ENCODE measurements at places on chromosomes 11 and 22.
A peak's percentile ranks its signal among the peaks of the same experiment; 100 is the strongest.

DNA sequence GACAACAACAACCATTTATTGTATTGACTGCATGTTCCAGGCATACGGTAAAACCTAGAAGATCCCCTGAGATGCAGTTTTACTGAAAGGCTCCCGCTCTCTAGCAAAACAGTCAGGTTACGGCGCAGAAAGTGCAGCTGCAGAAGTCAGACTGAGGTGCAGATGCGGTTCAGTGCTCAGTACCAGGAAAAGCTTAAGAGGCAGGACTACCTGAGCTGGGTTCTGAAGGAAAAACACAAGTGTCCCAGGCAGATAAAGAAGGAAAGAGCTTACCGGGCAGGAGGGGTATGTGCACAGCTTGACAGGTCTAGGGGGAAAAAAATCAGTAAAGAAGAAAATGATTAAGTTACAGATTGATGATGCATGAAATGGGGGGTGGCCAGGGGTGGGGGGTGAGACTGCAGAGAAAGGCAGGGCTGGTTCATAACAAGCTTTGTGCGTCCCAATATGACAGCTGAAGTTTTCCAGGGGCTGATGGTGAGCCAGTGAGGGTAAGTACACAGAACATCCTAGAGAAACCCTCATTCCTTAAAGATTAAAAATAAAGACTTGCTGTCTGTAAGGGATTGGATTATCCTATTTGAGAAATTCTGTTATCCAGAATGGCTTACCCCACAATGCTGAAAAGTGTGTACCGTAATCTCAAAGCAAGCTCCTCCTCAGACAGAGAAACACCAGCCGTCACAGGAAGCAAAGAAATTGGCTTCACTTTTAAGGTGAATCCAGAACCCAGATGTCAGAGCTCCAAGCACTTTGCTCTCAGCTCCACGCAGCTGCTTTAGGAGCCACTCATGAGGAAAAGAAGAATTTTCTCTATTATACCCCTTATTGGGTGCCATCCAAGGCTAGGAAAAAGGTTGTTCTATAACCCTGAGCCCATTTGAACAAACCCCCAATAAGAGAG is 11.9 kb downstream of the LARGE1 start:
- DNase-seq = no peak

DNA sequence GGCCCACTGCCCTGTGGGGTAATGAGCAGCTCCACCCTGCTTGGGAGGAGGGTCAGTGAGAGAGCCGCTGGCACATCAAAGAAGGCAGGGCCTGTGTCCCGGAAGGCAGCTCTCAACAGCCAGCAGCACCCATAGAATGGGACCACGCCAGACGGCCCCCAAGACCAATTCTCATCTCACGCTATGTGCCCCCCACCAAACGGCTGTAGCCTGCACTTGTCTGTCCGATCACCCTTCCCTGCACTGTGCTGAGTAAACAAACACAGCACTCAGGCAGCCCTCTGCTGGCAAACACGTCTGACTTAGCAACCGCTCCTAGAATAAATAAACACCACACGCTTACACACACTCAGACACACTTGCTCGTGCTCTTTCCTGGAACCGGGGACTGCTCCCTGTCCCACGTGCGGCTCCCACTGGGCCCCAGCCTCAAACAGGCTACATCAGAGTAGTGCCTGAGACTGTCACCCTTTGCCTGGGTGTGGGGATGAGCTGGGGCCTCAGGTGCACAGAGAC is 53.2 kb upstream of the CDON start:
- peak; percentile 78 for DNase-seq

- DNase-seq = no peak
Observed at GRCh38 chr22:17741866-17742526, 32.3 kb downstream of the BID start.

DNA sequence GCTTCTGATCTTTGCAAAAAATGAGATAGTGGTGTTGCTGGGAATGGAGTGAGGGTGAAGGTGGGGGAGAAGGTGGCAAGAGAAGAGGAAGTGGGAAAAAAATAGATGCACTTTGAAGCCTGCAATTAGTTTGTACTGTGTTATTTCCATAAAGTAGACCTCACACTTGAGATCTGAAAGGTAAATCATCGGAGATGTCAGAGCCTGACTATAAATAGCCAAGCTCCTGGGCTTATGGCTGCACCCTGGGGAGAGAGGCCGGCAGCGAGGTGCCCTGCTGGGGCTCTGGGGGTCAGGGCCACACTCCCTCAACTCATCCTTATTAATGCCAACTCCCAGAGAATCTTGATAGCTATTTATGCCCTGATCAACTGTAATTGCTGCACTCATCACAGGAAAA is 134.4 kb downstream of the NXPE2 start:
- DNase-seq = no peak

DNA sequence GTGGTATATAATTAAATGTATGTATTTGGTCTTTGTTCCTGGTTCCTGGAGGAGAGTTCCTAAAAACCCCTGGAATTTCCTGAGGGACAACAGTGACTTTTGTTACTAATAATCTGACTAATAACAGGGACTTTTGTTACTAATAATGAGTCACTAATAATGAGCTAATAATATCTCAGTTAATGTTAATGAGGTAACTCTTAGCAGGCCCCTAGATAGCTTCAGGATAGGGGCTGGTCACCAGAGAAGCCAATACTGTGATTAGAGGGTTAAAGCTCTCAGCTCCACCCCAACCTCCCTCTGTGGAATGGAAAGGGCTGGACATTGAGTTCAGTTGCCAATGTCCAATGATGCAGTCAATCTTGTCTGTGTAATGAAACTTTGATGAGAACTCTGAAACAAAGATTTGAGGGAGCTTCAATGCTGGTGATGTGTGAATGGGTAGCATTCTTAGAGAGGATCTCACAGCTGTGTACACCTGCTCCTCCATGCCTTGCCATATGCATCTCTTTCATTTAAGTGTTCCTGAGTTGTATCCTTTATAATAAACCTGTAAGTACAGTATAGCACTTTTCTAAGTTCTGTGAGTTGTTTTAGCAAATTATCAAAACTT is 1431.4 kb upstream of the TENM4 start:
- DNase-seq = no peak

- DNase-seq = peak; percentile 52
Observed at GRCh38 chr11:7851391-7851790, 54.6 kb upstream of the OR5P2 start.

GRCh38 chr22:20549232-20549841 is 41.9 kb downstream of the MED15 start:
- peak; percentile 86 for DNase-seq

DNA sequence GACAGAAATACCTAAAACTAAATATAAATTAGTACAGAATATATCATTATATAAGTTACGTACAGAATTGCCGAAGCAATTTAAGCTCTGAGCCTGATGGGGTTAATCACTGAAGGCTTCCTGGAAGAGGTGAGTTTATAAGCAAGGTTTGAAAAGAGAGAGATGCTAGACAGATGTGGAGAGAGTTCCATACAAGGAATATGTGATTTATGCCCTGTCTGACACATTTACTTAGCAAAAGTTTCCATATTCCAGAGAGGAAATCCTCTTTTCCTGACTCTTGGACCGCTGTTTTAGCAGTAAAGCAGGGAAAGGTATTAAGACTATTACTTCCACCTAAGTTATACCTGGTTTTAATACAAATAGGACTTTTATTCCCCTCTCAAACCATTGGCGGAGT is 65.1 kb downstream of the DBX1 start:
- DNase-seq = no peak

All from D341Med (cell line).